ENCODE measurements at places on chromosomes 11 and 22.

DNA sequence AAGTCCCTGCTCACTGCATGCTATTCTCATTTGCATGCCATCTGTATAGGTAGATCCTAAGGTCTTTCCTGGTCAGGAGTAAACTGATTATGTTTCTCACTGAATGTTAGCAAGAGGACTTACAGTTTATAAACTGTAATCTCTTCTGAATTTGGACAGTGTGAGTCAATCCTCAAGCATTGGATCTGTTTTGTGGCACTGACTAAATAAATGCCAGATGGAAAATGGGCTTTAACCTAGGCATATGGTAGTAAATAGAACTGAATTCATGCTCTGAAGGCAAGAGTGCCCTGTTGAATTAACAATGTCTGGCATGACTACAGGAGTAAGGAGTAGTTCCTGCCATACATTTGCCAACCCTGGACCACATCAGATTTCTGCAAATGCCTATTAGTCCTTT lies 11.4 kb downstream of the FAM181B start:
- no peak for DNase-seq

DNA sequence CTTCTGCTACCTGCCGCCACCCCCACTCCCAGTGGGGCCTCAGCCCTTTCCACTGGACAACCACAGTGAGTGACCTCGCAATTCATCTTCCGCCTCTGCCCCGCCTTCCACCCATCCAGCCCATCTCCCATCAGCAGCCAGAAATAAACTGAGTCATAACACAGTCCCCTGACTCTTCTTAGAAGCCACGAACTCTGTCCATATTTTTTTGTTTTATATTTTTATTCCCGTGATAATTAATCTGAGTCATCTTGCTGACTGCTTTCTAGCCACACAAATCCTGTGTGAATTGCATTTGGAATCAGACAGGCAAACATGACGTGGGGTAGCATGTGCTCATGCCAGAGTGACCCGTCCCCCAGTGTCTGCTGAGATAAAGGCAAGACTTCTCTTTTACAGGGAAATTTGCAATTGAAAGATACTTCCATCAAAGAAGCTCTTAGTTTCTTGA lies 7.0 kb downstream of the FADD start:
- no peak for DNase-seq

DNA sequence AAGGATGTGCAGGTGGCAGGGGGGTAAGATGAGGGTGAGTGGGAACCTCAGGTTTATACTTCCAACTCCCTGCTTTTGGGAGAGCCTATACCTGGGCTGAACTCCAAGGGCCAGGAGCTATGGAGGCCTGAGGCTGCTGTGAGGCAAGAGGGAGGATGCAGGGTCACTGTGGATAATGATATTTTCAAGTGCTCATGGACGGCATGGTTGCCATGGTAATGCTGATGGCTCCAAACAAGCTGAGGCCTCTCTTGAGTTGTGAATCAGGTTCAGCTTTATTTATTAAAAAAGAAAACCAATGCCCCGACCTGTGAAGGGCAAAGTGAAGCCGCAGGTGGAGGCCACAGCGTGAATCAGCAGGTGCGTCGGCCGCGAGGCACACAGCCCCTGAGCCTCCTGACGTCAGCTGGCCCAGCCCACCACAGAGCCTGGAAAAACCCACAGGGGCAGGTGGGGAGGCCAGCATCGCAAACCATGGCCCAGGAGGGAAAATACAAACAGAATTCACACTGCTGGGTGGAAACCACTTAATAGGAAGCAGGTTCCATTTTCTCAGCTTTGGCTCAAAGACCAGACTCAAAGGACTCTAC lies 17.4 kb upstream of the CREB3L1 start:
- DNase-seq, result no peak

DNA sequence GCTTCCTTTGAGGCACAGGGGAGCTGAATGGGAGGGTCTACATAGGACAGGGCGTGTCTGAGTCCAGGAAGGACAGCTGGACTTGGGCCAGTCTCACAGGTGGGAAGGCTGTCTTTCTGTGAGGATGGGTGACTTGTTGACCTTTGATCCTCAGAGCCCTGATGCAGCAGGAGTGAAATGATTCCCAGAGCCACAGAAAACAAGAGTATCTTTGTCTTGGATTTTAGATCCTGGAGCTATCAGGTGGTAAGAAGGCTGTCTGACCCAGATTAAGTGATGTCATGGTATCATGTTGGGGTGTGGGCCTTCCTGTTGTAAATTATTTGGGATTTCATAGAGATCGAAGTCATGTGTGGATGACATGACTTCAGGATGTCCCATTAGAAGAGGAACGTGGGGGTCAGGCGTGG lies 15.0 kb downstream of the PTPRJ start:
- DNase-seq, result no peak

GRCh38 chr11:87840786-87841185 lies 334.5 kb downstream of the RAB38 start:
- DNase-seq, result no peak

- no peak for DNase-seq
These were observed 27.3 kb downstream of the PTPRJ start for GRCh38 chr11:48007677-48008076.

DNA sequence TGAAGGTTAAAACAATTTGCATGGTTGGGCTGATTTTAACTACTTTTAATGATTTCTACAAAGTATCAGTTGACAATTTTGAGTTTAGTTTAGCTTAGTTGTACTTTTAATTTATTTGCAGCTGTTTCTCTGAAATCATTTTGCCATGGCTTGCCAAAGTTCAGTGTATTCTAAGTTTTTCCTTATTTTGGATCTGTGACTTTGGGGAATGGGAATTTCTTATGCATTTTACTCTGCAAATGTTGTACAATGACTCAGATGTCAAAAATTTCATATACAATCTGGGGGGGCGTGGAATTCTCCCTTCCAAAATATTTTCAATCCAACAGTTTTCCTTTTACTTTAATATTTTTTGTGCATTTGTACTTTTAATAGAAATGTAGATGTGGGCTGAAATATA lies 8.9 kb upstream of the DCHS1 start:
- no peak for DNase-seq

GRCh38 chr11:46520971-46521745 lies 72.7 kb downstream of the AMBRA1 start:
- no peak for DNase-seq

Measured in stimulated activated CD8-positive, alpha-beta memory T cell treated with anti-CD3 and anti-CD28 coated beads, Interleukin-12 subunit alpha, Interleukin-12 subunit beta, amount 100 ng/mL, for 1 hour (primary cell).